Ecto neural progenitor cell (in vitro differentiated cells): ENCODE measurements at places on chromosomes 12 and 14.

GRCh38 chr14:45766247-45766646 is 513.2 kb upstream of the MIS18BP1 start:
- DNase-seq: no peak

- DNase-seq: no peak
Observed at GRCh38 chr12:98401427-98401826, 114.0 kb upstream of the TMPO start.

DNA sequence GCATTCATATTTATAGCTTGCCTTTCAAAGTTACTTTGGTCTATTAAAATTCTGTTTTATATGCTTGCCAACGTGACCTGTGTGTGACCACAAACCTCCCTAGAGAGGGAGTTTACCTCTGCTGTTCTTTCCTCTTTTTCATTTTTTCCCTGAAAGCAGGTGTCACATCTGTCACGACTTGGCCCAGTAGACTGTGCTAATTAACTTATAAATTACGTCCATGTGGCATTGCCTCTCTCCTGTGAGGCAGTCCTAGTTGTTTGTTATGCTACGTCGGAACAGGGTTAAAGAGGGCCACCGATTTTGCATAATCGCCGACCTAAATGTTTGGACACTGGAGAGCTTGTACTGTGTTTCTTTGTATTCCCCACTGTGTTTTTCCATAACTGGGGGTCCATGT is 343.9 kb upstream of the FLRT2 start:
- DNase-seq: no peak

DNA sequence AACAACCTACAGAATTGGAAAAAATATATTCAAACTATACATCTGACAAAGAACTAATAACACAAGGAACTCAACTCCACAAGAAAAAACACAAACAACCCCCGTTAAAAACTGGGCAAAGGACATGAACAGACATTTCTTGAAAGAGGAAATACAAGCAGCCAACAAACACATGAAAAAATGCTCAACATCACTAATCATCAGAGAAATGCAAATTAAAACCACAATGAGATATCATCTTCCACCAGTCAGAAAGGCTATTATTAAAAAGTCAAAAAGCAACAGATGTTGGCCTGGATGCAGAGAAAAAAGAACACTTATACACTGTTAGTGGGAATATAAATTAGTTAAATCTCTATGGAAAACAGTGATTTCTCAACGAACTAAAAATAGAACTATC is 82.6 kb upstream of the CCDC91 start:
- DNase-seq: no peak

DNA sequence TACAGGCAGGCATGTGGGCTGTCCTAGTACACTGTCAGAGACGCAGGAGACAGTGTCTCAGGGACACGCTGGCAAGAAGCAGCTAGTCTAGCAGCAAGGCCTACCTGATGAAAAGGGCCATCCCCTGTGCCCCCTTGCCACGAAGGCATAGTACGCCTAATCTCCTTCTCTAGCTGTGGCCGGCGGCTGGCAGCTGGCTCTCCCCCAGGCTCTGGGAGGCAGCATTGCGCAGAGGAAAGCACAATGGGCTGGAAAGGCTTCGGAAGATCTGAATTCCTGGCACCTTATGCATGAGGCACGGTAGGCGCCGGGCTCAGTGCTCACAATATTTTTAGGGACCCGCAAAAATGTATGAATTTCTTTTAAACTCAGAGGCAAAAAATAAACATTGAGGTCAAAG is 16.0 kb upstream of the PLEKHH1 start:
- peak; percentile 63 for DNase-seq

DNA sequence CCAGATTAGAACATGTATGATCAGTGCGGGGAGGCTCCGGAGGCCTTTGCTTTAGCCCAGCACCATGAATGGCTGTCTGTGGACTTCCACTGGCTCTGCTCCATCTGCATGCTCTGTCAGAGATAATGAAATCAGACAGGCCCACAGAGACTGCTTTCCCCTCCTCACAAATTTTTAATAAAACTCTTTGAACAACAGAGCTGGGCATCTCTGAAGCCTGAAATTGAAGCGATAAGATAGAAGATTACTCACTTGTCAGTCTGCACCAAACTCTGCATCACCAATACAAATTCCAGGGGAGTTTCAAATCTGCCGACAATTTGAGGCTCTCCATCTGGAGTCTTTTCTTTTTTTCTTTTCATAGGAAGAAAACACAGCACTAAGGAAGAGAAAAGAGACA is 110.0 kb downstream of the DYRK2 start:
- DNase-seq: no peak

DNA sequence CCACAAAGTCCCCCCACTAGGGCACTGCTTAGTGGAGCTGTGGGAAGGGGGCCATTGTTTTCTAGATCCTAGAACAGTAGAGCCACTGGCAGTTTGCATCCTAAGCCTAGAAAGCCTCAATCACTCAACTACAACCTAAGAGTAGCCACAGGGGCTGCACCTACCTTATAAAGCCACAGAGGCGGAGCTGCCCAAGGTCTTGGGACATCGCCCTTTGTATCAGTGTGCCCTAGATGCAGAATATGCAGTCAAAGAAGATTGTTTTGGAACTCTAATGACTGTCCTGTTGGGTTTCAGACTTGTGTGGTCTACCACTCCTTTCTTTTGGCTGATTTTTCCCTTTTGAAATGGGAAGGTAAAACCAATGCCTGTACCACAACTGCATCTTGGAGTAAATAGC is 59.5 kb downstream of the ATP2B1 start:
- DNase-seq: no peak

DNA sequence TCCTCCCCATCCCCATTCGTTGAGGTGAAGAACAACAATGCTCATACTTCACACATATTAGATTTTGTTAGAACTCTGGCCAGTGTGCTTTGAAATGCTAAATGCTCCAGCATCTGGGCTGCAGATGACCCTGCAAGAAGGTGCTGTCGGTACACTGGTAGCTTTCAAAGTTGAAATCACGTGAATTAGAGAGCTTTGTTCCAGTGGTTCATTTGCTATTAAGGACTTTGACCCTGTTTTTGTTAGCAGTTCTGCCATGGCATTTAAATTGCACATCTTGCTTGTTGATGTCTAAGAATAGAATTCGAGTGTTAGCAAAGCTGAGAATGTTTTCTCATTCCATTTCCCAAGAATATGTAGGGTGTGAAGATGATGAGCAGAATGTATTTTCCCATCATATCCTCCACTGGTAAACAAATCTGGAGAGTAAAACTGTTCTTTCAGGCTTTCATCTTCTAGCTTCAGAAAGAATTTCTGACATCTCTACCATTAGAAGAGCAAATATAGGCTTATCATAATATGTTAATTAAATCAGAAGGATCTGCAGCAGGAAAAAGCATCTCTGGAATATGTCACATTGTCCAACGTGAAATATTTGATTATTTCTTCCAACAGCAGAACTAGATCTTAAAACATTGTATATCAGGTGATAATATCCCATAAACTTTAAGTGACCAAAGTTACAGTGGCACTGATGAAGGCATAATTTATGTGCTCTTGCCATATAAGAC is 98.8 kb upstream of the PDE3A start:
- DNase-seq: no peak

- DNase-seq: no peak
Observed at GRCh38 chr14:54697803-54698202, 130.9 kb downstream of the SAMD4A start.

GRCh38 chr14:67166450-67166853 is 22.8 kb upstream of the GARIN2 start:
- no peak for DNase-seq

GRCh38 chr12:94768398-94769046 is 118.2 kb upstream of the TMCC3 start:
- DNase-seq: no peak

- peak; percentile 32 for DNase-seq
Observed at GRCh38 chr14:101230161-101230850, 326.8 kb upstream of the RTL1 start.

DNA sequence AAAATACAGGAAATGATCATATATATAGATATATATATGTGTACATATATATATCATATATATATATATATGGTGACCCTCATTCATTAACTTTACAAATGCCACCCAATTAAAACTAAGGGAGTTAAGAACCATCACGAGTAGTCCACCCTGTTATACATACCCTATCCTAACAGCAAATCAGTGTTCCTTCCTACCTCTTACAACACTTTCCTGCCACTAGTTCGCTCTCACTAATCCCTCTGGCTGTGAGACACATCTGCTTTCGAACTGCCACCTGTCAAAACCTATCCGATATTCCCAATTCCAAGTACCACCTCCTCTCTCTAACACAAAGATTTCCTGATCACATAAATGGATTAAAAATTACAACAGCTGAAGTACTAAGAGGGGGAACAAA is 100.5 kb downstream of the EEA1 start:
- DNase-seq: no peak

DNA sequence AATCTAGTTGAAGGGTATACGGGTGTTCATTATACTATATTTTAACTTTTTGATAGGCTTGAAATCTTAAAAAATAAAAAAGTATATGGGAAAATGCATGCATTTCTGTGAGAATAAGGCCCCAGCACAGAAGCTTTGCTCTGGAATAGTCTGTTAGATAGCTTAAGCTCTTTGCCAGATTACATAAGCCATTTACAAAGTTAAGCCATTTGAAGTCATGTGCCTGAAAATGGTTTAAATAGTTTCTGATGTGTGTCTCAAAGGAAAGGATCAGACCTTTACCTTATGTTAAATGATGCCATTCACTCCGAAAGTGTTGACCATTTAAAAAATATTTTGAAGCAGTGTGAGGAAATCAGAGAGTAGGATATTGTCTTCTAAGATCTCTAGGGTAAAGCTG is 51.3 kb downstream of the WASHC4 start:
- no peak for DNase-seq

DNA sequence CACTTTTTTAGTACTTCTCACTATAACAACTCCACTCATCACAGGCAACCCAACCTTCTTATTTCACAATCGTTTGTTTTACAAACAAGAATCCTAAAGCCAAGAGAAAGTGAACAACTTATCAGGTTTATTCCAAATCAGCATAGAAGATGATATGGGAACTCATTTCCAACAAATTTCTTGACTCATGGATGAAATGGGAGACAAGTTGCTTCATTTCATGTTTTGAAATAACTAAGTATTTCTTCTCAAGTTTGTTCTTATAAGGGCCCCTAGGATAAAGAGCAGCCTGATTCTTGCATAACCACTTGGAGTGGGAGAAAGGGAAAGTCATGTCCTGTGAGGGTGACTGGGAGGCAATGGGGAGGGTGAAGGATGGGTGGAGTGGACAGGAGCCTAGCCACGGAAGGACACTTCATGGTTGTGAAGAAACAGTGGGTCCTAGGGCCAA is 168.3 kb downstream of the DUSP6 start:
- no peak for DNase-seq

- DNase-seq: no peak
Observed at GRCh38 chr12:80681287-80681686, 26.1 kb upstream of the MYF6 start.

DNA sequence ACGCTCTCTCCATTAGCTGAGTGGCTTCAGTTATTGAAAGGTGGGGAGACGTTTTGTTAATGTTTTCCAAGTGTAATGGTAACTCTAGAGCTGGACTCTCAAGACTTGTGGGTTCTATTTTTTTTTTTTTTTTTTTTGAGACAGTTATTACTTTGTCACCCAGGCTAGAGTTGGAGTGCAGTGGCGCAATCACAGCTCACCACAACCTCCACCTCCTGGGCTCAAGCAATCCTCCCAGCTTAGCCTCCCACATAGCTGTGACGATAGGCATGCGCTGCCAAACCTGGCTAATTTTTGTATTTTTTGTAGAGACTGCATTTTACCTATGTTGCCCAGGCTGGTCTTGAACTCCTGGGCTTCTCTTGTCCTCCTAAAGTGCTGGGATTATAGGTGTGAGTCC is 26.2 kb downstream of the ATF1 start:
- no peak for DNase-seq

DNA sequence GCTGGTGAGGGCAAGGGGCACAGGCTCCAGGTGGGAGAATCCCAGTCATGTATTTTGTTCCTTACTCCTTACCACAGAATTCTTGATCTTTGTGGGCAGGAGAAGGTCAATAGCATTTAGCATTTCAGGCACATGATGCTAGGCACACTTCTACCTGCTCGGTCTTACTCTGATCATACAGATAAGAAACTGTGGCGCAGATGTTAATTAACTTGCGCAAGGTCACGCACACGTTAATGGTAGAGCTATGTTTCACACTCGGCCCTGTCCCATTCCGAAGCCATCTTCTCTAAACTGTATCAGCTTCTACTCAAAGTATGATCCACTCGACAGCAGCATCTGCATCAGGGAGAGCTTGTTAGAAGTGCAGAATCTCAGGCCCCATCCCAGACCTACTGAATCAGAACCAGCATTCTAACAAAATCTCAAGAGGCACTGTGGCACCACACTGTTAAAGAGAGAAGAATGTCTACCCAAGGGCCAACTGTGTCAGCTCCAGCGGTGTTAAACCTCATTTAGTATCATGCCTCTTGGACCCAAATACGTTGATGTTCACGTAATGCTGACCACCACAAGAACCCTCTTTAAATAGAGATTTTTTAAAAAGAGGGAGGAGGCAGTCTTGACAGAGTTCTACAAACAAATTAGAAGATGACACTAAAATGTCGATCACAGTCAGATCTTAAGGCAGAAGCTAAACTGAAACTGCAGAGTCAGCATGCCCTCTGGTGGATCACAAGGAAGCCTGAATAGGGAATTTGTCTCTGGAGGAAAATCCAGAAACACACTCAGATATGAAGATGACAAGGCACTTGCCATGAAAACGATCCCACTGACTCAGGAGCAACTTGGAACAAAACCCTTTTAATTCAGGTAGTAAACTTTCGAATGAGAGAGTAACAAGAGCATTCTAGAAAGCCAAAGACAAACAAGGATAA is 7.3 kb downstream of the STXBP6 start:
- DNase-seq: no peak

DNA sequence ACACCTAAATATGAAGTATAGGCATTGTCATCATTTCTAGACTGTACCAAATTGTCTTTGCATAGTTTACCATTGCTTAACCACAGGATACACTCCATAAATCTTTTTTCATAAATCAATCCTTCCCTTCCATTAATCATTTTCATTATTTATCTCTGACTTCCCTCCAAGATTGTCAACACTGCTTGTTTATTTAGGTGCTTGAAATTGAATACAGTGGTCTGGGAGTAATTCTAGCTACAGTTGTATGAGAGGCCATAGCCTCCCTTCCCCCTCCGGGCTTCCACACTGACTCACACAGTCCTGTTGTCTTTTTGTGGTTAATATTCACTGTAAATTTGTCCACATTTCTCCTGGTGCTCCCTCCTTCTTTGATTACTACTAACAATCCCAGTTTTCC is 114.2 kb upstream of the ARID2 start:
- no peak for DNase-seq

DNA sequence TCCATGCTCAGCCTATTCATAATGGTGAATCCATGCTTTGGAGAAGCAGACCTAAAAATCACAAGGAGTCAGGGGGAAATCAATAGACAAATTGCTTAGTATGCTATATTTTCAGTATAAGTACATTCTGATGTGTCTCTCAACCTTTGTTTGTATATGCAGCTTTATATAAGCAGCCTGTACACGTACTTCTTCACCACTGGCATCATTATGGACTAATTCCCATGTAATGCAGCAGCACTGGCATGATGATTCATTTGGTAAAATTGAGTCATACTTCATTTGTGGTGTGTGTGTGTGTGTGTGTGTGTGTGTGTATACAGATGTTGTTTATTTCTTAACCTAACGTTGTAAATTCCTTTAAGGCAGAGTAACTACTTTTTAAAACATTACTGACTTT is 10.9 kb downstream of the DCP1B start:
- no peak for DNase-seq

GRCh38 chr12:26940516-26941214 is 2.4 kb downstream of the FGFR1OP2 start:
- no peak for DNase-seq

- no peak for DNase-seq
Observed at GRCh38 chr12:101838628-101839323, 8.0 kb upstream of the GNPTAB start.
